ENCODE measurements at places on chromosomes 3 and 15.
A peak's percentile ranks its signal among the peaks of the same experiment; 100 is the strongest.

DNA sequence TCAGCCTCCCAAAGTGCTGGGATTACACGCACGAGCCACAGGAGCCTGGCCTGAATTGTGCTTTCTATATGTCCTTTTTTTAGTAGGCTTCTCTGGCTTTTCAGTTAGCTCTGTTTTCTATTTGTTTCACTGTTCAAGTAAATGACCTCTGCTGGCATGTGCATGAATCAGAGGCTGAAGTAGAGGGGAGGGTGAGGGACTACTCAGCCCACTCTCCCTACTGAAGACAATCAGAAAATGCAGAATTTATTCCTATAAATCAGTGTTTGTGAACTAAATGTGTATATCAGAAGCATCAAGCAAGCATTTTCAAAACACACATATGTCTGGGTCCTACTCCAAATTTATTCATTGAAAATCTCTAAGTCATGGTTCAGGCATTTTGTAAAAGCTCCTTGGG, 45.0 kb downstream of the ZMAT3 start:
- DNase-seq, result no peak

- DNase-seq, result no peak
These were observed 398.9 kb upstream of the THBS1 start for GRCh38 chr15:39181940-39182339.

DNA sequence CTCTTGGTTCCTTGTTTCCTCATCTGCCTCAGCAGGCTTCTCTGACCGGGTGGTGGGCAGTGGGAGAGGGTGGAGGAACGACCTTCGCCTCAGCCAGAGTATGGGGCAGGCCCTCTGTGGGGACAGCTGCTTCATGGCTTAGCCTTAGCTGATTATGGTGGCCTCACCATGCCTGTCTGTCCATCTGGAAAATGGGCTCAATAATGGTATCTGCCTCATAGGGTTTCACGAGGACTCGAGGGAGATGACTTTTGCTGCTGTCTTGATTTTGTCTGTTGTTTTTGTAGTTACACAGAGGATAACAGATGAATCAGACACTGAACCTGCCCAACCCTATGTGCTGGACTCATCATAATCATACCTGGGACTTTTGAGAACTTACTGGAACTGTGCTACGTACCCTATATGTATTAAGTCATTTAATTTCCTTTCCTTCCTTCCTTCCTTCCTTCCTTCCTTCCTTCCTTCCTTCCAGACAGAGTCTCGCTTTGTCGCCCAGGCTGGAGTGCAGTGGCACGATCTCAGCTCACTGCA, 46.5 kb downstream of the CDC25A start:
- no peak for DNase-seq

DNA sequence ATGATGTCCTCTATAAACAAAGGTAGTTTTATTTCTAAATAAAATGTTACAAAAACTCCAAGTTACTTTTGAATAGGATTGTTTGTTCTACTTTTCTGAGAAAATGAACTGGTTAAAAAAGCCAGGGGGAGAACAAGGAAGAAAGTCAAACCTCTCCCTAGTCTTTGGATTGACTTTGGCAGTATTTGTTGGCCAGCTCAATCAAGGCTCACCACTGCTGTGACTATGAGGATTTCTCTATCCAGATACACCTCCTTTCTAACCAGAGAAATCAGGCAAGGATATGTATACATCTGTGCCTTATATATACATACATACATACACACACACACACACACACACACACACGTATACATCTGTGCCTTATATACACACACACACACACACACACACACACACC, 107.8 kb downstream of the FEZF2 start:
- DNase-seq, result no peak

DNA sequence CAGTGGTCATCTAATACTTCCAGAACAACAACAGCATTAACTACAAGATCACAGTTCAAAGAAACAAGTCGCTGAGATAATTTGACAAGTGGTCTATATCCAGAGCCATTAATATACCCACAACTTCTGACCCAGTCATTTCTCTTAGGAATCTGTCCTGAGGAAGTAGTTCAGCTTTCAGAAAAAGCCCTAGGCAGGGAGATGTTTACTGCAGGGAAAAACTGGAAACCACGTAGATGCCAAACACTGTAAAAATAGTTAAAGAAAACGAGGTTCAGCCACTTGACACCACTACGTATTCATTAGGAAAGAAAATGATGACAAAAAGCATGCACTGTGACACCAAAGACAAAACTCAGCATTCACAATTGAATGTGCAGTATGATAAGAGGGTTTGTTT, 22.3 kb upstream of the CDCP1 start:
- no peak for DNase-seq

GRCh38 chr3:151838574-151839312, 24.8 kb downstream of the AADAC start:
- DNase-seq, result peak; percentile 80

DNA sequence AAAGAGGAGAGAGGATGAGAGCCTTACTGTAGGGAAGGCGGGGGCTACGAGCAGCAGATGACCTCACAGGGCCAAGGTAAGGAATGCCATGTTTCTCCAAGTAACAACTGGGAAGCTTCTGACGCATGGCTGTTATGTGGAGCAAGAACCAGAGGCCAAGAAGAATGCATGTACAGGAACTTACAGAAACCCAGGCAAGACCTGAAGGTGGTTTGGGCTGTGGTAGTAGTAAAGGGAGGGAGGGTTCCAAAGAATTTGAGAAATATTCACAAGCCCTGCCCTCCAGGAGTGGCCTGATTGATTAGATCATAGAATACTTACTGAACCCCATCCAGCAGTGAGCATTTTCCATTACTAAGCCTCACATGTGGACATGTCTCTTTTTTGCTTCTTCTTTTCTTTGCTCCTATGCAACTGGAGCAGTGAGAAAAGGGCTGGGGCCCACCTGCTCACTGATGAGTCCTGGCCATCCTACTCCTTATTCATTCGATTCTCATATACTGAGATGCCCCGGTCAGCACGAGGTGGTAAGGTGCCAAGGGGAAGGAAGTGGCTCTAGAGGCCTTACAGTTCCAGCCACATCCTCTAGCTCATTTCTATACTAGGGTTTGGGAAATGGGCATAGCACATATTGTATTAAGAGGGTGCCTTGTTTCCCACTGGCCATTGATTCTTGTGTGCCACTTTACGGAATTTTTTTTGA, 8.3 kb upstream of the SLC12A8 start:
- DNase-seq, result no peak

DNA sequence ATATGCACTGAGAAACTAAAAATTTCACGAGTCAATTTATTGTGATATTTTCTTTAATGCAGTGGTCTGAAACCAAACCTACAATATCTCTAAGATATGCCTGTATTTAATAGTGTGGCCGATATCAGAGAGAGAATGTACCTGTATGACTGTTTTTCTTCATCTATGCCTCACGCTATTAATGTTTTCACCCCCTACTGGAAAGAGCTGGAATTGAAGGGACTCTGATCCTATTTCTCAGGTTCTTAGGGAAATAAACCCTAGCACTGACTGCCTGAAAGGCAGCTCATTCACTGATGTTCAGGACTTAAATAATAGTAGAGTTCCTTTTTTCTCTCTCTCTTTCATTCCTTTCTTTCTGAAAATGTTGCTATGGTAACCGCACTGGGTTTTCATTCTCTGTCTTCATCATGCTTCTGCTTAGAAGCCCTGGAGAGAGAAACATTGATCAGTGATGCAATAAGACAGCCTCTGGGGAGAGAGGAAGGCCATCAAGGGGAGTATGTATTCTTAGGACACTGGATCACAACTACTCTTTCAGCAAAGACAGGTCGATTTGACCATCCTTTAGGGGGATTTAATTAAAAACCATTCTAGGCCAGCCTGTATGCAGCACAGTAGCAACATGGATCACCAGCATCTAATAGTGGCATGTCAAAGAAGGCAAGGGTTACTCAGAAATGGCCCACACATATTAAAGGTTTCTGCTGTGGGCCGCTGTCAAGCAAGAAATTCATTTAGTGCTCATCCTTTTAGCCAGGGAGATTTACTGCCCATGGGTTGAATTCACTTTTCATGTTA, 1135.7 kb downstream of the IGSF11 start:
- DNase-seq, result no peak

- DNase-seq, result no peak
These were observed 70.1 kb downstream of the SLC12A8 start for GRCh38 chr3:125142420-125142778.

DNA sequence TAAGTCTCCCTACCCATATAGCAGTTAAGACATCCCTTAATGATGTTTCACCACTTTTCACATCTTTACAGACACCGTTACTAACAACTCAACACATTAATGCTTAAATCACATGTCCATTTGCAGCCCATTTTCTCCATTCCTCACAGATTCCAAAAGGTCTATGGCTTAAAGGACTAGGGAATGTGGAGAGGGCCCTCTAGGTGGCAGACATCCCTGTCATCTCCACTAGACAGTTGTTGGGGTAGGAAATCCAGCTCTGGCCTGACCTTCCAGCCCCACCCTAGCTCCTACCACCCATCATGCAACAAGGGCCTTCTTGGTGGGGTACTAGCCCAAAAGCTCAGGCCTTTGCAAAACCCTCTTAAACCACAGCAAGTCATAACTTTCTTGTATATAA, 25.2 kb downstream of the CPEB1 start:
- DNase-seq, result no peak

- no peak for DNase-seq
These were observed 465.4 kb downstream of the RBMS3 start for GRCh38 chr3:29746163-29746760.

GRCh38 chr3:41881233-41881821, 80.6 kb downstream of the ULK4 start:
- peak; percentile 27 for DNase-seq

GRCh38 chr3:53975382-53975781, 83.7 kb upstream of the SELENOK start:
- DNase-seq, result no peak

DNA sequence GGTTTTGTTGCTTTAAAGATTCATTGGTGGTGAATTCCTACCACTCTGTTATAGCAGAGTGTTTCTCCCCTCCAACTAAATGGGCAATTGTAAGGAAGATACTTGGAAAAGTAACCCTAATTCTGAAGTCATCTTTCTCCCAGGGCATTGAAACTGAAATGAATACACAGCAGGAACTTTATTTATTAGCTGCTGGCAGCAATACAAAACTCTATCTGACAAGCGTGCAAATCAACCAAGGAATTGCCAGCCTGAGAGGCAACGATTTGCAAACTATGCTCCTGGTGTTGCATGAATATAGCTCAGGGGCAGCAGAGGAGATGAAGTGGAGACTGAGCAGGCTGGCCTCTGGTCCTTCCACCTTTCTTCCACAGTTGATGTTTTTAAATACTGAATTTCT, 48.9 kb downstream of the CD200R1 start:
- no peak for DNase-seq

- DNase-seq, result no peak
These were observed 34.8 kb downstream of the KLF15 start for GRCh38 chr3:126322181-126322967.

DNA sequence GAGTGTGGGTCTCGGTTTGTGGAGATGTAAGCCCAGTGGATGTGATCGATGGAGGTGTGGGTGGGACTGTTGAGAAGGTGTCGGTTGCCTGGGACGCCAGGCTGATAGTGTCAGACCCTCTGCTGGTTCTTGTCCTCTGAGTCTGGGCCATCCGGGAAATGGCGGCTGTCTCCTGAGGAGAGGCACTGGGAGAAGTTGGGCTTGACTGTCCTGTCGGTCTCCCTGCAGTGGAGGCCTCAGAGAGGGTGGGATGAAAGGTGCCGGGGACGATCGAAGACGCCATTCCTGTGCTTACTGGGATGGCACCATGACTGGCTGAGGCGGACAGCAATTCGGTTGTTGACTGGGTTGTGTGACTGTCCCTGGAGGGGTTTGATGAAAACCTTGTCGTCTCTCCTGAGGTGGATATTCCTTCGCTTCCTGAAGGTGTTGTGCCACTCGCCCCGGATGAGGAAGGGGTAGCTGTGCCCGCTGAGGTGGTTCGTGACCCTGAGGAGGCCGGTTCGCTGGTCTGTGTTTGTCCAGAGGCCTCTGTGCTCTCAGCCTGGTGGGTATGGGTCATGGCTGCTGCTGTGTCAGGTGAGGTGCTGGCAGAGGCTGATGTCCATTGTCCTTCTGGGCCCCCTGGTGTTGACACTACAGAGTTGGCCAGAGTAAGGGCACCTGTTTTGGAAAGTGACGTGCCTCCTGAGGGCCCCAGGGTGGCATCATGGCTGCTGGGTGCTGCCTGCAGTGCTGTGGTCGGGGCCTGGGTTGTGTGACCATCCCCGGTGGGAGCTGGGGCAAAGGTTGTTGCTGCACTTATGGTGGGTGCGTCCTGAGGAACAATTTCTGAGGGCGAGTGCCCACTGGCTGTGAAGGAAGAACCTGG, 22.8 kb downstream of the MUC4 start:
- DNase-seq, result no peak

GRCh38 chr15:22963641-22964040, 16.5 kb downstream of the CYFIP1 start:
- no peak for DNase-seq

- DNase-seq, result no peak
These were observed 396.3 kb downstream of the IL5RA start for GRCh38 chr3:2713923-2714322.

DNA sequence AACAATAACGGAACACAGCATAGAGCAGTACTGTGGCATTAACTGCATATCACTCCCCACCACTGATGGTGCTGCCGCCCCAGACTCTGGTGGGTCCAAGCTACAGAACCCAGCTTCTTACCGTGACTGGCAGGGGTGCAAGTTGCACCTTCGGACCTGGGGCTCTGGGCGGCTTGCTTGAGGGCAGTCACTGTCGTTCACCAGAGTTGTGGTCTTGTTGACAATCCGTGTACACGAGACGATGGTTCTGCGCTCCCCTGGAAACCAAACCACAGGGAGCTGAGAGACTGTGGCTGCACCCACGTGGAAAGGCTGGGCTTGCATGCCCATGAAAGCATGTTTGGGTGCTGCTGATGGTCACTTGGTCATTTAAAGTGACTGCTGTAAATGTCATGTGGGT, 293.0 kb downstream of the ADAMTS17 start:
- DNase-seq, result no peak

DNA sequence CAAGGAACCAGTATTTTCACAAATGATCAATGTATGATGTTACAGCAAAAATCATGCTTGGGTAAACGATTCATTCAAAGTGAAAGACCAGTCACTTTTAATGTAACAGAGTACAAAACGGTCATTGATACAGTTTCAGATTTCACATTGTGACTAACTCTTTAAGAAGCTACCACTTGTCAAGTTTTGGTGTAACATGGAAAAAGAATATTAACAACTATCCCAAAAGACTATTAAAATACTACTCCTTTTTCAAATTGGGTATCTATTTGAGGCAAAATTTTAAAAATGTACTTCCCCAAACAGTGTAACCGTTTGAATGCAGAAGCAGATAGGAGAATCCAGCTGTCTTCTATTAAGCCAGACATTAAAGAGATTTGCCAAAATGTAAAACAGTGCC, 31.7 kb downstream of the AKAP13 start:
- no peak for DNase-seq

DNA sequence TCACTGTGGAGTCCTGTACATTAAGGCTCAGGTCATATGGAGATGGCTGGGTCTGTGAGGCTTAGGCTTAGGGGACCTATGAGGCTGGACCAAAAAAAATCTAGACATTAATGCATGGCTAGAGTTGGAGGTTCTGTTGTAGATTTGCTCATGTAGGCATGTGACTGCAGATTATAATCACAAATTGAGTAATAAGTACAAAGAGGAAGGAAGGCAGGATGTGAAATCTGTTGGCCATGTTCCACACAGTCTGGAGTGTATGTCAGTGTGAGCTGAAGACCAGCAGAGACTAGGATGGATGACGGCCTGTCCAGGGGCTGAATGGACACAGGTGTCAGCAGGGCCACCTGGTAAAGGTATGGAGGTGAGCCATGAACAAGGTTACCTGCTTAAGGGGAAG, at the start of gene ST3GAL6:
ST3GAL6 (plus strand) TSS at position 265 of the 400 bp plus-strand sequence. CDS start 5,101 bp downstream, outside the sequence.
- DNase-seq, result no peak

GRCh38 chr3:156150434-156151066, 30.2 kb downstream of the KCNAB1 start:
- peak; percentile 41 for DNase-seq
